Panc1 (cell line): ENCODE measurements at places on chromosomes 5 and 9.

DNA sequence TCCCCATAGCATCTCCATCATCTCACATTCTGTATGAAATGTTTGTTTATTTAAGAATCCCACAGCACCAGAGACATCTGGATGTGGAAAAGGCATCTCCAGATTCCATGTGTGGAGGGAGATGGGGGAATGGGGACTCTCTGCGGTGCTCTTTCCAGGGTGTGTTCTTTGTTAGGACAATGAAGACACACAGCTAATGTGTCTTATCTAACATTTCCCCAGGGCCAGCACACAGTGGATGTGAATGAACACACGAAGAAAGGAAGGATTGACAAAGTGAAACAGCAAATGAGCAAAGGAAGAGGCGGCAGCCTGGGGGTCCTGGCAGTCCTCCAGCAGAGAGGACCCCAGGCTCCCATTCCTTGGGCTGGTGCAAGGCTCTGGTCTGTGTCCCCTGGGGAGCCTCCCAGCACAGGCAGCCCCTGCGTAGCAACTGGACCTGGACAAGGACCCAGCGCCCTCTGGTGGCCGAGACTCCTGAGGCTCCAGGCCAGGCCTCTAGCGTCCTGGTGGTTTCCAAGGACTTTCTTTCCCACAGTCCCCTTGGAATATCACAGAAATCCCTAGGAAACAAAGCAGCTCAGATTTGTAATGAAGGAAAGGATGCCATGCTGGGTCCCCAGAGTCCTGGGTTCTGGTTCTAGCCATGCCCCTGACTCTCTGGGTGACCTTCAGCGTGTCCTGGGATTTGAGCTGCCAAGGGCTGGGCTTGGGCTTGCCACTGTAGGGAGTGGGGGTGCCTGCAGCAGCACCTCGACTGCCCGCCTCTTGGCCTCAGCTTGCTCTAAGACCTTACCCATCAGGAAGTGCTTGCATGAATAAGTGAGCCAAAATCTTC is 3.5 kb upstream of the PDLIM7 start:
- DNase-seq: no peak

DNA sequence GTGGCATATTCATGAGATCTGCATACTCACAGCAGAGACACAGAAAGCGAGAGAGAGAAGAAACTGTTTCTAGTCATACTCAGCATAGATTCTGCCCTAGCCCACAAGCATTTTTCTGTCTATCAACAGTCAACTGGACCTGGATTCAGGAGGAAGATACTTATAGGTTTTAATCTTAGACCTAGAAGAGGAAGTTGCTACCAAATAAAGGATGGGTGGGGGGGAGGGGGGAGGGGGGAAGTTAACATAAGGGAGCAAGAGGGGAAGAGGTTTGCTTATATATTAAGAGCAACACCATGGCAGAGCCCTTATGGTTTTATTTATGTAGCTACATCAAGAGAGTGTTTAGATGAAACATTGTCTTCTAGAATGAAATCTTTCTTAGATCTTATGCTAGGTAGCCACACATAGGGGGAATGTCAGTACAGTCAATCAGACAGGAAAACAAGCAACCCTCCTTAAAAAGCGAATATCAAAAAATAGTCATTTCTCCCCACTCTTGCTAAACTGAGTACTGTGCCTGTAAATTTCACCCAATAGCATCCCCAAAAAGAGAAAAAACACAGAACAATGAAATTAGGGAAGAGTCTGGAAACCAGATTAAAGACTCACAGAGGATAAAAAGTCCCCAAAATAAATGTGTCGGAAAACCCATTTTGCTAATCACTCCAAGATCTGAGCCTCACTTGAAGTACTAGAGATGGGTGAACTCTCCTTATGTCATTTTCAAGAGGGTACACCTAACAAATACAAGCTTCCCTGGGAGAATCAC is 192.7 kb upstream of the NR4A3 start:
- no peak for DNase-seq

- DNase-seq: no peak
Observed at GRCh38 chr5:179377421-179378115, 32.3 kb upstream of the ADAMTS2 start.

DNA sequence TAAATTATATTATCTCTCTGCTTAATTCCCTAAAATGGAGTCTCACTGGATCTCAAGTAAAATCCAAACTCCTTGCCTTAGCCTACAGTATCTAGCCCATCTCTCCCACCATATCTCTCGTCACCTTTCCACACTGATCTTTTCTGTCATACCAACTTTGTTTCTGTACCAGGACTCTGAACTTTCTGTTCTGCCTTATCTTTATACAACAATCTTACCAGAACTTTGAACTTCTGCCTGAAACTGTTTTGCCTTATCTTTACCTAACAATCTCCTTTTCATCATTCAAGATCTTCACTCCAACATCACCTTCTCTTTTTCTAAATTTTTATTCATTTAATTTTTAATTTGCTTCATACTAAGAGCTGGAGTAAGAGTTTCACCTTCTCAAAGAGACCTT is 139.0 kb downstream of the CPLANE1 start:
- no peak for DNase-seq

DNA sequence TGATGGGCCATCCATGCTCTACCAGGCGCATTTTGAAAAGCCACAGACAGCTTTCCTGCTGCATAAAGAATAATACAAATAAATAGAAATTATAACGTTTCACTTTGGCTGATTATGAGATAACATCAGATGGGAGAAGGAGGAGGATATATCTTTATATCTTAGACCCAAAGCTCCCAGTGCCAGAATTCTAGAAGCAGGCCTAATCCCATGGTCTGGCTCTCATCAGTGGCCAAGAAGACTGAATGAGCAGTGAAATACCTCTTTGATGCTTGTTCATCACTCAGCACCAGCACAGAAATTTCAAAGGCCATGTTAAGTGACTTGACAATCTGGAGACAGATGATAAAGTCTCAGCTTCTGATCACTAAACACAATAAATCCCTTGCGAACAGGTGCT is 107.6 kb downstream of the PPP2R2B start:
- no peak for DNase-seq

- DNase-seq: no peak
Observed at GRCh38 chr9:78436873-78437272, 139.9 kb downstream of the PSAT1 start.

DNA sequence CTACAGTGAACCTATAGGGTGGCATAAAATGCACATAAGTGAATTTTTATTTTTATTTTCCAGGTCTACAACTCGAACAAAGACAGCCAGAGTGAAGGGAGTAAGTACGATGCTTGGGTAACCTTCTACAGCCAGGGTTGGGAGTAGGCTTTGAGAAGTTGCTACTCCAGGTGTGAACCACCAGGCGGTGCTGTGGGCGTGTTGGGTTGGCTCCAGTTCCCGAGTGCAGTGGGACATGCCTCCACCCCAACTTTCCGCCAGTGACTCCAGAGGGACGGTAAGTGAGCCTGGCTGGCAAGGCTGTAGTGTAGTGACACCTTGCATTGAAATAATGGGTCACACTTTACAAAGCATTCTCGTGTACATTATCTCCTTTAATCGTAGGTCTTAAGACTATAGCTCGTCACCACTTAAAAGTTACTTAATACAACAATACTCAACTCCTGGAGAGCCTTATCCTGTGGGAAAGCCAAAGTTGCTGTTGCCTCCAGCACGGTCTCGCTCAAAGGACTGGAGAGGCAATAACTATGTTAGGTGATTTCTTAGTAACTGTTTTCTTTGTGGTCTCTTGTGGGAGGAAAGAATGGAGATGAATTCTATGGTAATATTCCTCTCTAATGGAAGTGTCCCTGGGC is 244.0 kb downstream of the ARHGAP26 start:
- DNase-seq: no peak

GRCh38 chr5:159263569-159263905 is 447 bp downstream of the UBLCP1 start:
- no peak for DNase-seq

GRCh38 chr5:173741729-173742431 is 125.4 kb upstream of the BOD1 start:
- no peak for DNase-seq

GRCh38 chr9:32665101-32665500 is 29.6 kb upstream of the TAF1L start:
- no peak for DNase-seq

GRCh38 chr9:133707763-133708245 is 30.3 kb downstream of the SARDH start:
- no peak for DNase-seq

GRCh38 chr9:97594381-97594921 is 38.7 kb downstream of the TSTD2 start:
- no peak for DNase-seq

DNA sequence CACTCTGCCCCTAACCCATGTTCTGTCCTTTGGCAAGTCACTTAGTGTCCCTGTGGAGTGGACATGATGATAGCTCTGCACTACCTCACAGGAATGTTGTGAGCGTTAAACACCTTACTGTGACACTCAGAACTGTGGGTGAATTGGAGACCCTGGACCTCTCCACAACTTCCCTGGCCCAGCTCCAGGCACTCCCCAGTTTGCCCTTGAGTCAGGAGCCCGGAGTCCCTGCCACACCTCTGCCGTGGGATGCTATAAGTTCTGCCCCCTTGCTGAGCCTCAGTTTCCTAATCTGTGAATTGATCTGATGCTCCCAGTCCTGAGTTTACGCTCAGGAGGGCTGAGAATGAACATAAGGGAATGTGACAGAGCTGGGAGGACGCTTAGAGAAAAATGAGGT is 34.4 kb downstream of the GSN start:
- DNase-seq: no peak

GRCh38 chr5:78545406-78545805 is 103.2 kb downstream of the LHFPL2 start:
- DNase-seq: no peak

GRCh38 chr5:149517461-149518122 is 33.6 kb downstream of the CSNK1A1 start:
- no peak for DNase-seq

DNA sequence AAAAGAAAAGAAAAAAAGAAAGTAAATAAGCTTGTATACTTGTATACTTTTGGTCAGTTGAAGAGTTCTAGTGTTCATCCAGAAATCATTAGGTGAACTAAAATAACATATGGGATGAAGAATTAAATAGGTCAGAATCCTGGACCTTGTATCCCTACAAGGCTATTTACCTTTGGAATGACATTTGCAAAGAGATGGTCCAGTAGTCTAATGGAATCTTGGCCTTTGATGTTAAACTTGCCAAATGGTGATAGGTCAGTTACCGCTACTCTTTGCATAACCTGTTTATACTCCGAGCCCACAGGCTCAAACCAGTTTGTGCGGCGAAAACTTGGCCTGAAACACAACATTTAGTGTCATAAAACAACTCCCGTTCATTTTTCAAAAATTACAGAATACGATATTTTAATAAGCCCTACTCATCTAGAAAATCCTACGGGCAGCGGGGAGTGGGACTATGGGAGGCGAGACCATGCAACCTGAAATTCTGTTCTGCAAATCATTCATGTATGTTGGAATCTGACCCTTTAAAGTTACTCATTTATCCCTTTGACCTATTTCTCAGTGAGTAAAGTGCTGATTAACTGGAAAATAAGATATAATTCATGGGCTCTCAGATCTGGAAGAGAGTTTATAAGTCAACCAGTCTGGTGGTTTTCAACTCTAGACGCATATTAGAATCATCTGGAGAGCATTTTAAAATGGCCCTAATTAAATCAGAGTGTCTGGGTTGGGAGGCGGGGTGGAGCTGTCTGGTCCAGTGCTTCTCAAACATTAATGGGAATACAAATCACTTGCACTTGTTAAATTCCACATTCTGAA is 38.6 kb downstream of the DMGDH start:
- no peak for DNase-seq

DNA sequence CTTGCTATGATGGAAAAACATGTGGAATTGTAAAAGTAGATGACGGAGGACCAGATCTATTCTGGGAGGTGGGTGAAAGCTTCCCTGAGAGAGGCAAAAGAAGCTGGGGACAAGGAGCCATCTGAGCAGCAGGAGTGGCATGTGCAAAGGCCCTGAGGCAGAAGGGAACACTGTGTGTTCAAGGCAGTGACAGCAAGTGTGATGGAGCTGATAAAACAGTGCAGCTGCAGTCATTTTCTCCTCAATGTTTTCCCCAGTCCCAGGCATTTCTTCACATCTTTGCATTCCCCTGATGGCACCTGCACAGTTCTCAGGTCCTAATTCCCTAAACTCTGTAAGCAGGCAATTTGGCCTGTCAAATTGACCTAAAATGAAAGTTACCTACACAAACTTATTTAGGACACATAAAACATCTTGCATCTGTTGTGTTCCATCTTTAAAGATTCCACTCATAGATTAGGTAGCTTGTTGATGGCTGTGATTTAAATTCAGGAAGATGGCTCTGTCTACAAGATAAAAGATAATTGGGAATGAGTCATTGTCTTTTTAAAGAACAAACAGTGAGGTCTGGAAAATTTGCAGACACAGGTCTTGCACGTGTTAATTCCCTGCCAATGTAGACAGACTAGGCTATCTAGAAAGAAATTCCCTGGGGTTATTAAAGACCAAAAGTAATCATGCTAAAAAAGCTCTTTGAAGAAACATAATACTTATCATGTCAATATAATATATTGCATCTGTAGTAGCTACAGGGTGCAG is 289.6 kb upstream of the SGCD start:
- no peak for DNase-seq

DNA sequence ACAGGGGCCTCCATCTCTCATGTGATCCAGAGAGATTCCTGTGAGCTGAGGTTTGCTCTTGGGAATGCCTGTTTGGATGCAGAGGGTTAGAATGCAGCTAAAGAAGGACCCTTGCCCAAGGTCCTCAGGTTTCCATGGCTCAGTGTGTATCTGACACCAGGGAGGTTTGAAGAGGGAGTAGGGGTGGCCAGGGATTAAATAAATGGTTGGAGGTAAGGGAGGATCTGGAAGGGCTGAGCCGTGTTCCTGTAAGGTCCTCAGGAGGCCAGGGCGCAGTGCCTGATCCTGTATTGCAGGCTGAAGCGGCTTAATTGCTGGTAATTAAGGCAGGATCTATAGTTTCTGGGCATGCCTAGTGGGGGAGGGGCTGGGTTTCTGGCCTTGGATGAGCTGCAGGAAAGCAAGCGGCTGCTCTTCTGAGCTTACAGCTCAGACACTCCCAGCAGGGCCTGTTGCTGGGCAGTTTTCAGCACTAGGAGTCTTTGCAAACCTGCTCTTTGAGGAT is 41.5 kb upstream of the MAP1B start:
- DNase-seq: no peak

GRCh38 chr9:34072868-34073590 is 24.3 kb upstream of the UBAP2 start:
- no peak for DNase-seq

GRCh38 chr9:133529457-133529856 is 4.7 kb upstream of the MYMK start:
- DNase-seq: no peak

DNA sequence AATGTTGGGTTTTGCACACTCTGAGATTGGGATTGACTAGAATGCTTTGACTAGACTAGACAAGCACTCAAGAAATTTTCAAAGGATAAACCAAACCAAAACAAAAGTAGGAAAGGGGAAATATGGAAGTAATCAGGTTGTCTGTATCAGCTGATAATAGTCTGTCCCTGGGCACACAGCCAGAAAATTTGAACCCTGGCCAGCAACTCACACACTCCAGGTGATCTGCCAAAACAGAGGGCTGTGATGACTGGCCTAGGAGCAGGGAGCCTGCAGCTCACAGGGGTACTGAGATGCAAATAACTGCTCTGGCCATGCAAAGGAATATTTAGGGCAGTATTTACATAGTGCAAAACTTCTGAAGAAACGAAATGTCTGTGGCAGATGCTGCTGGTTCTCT is 112.3 kb upstream of the SMIM23 start:
- DNase-seq: no peak
